Chondrocyte (in vitro differentiated cells): ENCODE measurements at places on chromosomes 5 and 9. TPM values are rescaled to one million over a fixed set of nuclear protein-coding genes. Genes with fewer than 3 reads are reported as not detected.

DNA sequence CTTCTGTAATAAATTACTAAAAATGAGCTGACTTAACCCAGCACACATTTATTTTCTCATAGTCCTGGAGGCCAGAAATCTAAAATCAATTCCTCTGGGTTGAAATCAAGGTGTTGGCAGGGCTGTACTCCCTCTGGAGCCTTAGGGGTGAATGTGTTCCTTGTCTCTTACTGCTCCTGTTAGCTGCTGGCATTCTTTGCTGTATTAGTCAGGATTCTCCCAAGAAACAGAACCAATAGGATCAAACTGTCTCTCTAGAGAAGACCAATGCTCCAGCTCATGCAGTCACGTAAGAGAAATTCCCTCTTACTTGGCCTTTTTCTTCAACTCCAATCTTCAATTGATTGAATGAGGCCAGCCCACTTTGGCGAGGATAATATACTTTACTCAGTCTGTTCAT lies 15.3 kb upstream of the CD180 start:
- DNase-seq, result no peak

DNA sequence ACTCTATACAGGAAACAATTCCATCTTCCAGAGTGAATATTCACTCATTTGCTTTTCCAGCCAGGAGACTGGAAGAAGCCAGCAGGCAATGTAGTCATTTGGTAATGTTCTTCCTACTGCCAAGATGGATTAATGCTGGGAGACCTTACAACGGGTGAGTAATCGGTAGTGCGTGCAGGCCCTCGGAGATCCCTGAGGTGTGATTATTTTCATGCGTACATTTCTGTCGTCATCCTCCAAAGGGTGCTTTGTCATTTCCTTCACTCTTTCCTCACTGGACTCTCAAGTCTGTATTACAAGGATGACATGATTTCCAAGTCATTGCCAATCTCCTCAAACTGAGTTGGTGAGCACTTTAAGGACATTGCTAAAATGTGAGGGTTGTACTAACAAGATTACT lies 263.5 kb downstream of the CWC27 start:
- no peak for DNase-seq

GPR150 gene
- total RNA-seq, result 0.33 to 0.42 TPM in 2 of 3 replicates, not detected in the other

TMEM232 gene
- total RNA-seq, result 1.8 to 3.8 TPM (median 2.3 TPM) in 3 replicates
